ENCODE measurements at places on chromosomes 7 and 10.
A peak's percentile ranks its signal among the peaks of the same experiment; 100 is the strongest.

GRCh38 chr10:93859049-93859655, 34.6 kb upstream of the SLC35G1 start:
- peak; percentile 10 for DNase-seq

DNA sequence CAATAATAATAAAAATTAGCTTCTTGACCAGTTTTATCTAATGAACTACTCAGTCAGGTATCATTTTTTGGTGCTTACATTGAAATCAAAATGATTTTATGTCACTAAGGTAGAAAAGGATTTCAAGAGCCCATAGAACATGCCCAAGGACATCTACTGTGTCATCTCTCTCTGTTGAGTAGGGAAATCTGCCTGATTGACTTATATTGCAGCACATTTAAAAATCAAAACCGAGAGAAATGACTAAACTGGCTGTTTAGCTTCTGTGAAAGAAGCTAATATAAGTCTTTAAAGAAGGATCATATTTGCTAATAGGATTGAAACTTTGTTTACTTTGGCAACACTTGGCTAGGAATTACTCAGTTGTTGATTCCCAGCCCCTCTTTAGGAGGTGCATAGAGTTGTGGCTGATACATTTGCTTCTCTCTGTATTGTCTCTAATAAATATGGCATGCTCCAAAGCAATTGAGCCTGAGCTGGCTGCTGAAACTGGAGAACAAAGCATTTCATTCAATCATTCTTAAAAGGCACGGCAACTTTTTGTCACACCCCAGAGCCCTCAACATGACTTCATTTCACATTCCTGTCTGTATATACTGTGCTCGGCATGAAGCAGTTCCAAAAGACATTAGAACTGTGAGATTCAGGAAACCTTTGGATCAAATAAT, 1096.9 kb upstream of the POT1 start:
- DNase-seq = no peak

DNA sequence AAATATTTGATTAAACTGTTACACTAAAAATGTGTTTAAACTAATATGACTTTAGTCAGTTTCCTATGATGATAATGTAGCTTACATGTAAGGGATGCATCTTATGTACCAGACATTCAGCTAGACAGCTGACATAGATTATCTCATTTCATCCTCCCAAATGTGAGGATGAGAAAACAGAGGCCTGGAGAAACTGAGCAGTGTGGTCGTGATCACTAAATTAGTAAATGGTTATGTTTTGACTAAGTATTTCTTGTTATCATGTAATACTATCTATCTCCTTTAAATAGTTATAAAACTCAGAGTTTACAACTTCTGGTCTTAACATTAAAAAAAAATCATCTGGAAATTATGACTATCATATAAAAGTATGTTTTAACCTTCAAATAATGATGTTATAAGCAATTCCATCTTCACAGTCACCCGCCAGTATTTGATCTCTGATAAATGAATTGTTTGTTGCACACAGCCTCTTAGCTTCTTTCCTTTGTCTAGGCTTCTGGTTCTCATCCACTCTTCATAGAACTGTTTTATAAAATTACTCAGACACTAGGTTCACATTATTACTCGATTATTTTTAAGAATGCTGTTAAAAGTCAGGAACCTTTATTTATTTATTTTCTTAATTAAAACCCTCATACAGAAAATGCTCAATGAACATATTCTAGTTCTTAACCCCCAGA, 33.6 kb upstream of the HDAC9 start:
- DNase-seq = no peak

- DNase-seq = peak; percentile 75
These were observed 62.6 kb downstream of the EXOC4 start for GRCh38 chr7:133315332-133316040.

DNA sequence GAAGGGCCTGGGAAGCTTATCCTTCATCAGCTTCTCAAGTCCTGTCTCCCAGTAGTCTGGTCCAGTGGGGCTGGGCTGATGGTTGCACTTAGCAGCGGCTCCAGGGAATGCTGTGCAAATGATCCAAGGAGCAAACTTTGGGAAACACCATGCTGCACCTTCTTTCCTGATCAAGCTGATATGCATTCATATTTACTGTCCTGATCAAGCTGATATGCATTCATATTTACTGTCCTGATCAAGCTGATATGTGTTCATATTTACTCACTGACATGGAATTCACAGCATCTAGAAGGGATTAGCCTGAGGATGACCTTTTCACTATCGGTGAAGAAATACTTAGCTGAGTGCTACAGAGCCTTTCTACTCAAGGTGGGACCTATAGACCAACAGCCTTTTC, 330.7 kb downstream of the BMPER start:
- no peak for DNase-seq

Data from IMR-90 (cell line).